Kasumi-1 (cell line): ENCODE measurements at places on chromosomes 3 and 15.

- no peak for DNase-seq
These were observed 481 bp upstream of the DYNC1LI1 start for GRCh38 chr3:32571192-32571485.

DNA sequence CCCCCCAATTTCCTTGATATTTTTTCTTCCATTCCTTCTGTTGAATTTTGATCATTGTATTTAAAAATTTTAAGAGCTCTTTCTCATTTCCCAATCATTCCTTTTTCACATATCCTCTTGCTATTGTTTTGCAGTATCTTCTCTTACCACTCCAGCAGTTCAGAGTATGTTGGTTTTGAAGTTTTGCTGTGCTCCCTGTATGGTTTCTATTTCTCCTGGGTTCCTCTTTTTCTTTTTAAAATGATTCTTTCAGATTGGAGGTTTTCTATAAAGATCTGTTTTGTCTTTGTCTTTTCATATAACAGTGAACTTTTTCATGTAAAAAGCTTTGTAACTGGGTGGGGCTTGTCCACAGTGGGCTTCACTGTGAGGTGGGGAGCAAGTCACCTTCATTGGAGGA lies 12.8 kb downstream of the USP3 start:
- DNase-seq, result peak; percentile 50

- peak; percentile 31 for DNase-seq
These were observed 621.4 kb downstream of the PDCD6IP start for GRCh38 chr3:34419801-34420200.

DNA sequence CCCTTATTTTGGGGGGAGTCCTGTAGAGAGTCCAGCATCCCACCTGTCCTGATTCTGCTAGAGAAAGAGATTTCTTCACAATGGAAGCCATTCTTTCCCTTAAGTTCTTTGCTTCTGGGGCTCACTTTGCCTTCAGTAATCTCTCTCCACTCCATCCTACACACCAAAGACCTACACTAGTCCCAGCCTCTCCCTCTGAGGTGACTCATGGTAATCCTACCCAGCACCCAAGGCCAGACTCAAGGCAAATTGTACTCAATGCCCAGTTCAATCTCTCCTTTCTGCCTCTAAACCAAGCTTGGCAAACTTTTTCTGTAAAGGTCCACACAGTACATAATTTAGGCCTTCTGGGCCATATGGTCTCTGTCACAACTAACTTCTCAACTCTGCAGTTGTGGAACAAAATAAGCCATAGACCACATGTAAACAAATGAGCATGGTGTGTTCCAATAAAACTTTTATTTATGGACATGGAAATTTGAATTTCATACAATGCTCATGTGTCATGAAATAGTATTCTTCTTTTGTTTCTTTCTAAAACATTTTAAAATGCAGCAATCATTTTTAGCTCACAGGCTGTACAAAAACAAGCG lies 72.5 kb downstream of the MRPL46 start:
- no peak for DNase-seq

GRCh38 chr3:131216801-131217200 lies 164.8 kb upstream of the NUDT16 start:
- DNase-seq, result peak; percentile 69

DNA sequence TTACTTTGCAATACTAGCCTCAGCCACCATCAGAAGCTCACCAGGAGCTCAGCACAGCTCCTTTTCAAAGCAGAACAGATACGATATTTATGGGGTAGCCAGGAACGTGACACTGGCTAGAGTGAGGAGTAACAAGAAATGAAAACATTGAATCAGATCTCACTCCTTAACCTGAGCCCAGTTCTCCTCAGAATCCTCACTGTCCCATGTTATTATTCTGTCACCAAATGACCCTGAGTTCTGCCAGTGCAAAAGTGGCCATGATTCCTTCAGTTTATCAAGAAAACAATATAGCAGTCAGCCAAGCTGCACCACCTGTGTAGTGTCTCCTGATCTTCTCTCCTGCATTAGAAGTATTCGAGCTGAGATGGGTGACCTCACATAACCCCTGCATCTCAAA lies 956.7 kb downstream of the TUSC7 start:
- no peak for DNase-seq

DNA sequence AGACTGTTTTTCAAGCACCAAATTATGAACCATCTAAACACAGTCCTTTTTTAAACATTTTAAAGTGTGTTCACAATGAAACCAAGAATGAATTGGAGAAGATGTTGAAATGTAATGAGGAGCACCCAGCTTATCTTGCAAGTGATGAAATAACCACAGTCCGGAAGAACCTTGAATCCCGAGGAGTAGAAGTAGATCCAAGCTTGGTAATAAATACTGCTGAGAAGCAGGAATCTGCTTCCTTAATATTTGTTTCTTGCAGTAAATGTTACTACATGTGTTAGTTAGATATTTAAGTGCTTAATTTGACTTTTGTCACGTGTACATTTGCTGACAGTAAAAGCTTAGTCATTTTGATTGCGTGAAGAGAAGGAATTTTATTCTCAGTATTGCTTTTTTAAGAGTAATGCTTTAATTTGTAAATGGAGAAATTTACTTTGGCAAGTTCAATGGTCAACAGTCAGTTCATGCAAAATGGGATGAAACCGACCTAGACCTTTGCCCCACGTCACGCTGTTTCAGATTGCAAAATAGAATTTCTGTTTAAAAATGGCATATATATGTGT lies 69.8 kb downstream of the OPA1 start:
- no peak for DNase-seq

GRCh38 chr3:29153811-29154210 lies 127.1 kb upstream of the RBMS3 start:
- peak; percentile 93 for DNase-seq

DNA sequence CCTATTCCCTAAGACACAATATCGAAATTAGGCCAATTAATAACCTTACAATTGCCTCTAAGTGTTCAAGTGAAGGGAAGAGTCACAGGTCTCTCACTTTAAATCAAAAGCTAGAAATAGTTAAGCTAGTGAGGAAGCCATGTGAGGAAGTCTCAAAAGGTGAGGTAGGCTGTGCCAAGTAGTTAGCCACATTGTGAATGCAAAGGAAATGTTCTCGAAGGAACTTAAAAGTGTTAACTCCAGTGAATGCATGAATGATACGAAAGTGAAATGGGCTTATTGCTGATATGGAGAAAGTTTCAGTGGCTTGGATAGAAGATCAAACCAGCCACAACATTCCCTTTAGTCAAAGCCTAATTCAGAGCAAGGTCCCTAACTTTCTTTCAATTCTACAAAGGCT lies 59.1 kb downstream of the KLF13 start:
- no peak for DNase-seq

- no peak for DNase-seq
These were observed 9.7 kb downstream of the TTC23 start for GRCh38 chr15:99239545-99240198.
